Activated naive CD8-positive, alpha-beta T cell treated with anti-CD3 and anti-CD28 coated beads, Interleukin-2, amount 50 U/mL, for 24 hours (primary cell): ENCODE measurements at places on chromosomes 11 and 22.
A peak's percentile ranks its signal among the peaks of the same experiment; 100 is the strongest.

DNA sequence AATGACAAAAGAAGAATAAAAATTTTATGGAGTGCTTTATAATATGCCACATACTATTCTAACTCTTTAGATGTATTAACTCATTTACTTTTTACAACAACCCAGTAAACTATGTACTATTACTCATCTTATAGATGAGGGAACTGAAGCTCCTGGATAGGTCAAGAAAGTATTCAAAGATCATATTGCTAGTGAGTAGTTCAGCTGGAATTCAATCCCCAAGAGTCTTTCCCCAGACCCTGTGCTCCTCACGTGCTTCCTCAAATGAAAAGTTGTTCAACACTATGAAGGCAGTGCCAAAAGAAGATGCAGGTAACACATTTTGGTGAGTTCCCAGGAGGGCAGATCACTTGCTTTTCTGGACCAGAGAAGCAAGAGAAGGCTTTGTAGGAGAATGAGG is 46.8 kb downstream of the BTG4 start:
- no peak for DNase-seq

DNA sequence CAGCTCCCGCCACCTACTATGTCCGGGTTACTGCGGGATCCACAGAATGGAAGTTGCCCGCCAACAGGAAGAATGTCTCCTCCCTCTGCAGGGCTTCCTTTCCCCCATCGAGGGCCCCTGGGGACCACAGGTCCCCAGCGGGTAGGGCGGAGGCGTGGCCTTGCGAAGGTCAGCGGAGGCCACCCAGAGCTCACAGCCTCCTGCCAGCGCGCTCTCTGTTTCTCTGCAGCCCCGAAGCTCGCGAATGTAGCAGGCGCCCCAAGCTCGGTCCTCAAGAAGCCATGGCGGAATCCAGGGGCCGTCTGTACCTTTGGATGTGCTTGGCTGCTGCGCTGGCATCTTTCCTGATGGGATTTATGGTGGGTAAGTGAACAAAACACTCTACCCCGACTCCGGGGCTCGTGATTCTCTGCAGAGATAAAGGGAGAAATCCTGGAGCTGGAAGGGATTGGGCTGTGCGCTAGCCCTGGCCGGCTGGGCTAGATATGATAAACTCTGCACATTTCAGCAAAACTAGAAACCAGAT is at the start of gene NAALAD2:
NAALAD2 (plus strand) TSS at position 186 of the 526 bp plus-strand sequence; CDS start at position 282, 96 bp downstream.
- DNase-seq = peak; percentile 2

DNA sequence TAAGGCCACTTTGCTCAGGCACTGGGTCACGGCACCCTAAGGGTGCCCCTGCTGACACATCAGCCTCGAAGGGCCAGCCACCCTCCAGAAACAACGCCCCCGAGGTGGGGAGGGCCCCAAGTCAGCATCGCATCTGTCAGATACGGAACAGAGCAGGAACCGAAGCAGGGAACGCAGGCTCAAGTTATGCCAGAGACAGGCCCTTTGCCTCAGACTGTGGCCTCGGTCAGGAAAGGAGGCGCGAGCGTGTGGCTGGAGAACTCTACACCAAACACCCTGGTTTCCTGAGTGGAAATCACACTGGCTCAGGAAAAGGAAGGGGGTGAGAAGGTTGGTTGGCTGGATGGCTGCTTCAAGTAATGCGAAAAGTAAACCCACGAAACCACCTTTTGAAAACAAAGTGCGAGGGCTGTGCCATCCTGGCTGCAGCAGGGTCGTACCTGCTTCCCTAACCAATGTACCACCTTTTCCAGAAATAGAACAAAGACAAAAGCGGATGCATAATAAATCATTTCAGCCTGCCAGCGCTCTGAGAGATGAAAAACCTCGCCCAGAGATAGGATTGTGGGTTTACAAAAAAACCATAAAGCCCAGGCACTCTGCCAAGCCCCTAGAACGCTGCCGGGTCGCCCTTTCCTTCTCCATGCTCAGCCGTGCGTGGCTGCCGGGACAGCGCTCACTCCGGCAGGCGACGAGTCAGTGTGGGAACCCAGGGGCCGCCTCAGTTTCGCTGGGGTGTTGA is 38.6 kb downstream of the TRMU start:
- DNase-seq = peak; percentile 27

GRCh38 chr11:64872790-64873488 is 5.5 kb downstream of the EHD1 start:
- DNase-seq = no peak

GRCh38 chr11:68816251-68816776 is 25.4 kb downstream of the CPT1A start:
- no peak for DNase-seq

DNA sequence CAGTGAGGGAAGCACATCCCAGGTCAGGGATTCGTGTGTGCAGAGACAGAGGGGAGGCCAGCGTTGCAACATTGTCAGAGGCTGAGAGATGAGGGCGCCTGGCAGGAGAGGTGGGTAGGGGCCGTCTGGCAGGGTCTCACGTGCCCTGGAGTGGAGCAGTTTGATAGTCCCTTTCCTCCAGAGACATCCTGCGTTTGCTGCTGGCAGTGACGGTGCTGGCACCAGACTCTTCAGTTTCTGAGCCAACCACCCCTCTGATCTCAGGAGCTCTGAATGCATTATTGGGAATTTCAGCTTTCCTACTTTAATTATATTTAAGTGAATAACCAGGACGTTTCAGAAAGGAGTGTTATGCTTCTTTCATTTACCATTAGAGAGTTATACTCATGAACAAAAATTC is 136.5 kb downstream of the WNT7B start:
- no peak for DNase-seq

DNA sequence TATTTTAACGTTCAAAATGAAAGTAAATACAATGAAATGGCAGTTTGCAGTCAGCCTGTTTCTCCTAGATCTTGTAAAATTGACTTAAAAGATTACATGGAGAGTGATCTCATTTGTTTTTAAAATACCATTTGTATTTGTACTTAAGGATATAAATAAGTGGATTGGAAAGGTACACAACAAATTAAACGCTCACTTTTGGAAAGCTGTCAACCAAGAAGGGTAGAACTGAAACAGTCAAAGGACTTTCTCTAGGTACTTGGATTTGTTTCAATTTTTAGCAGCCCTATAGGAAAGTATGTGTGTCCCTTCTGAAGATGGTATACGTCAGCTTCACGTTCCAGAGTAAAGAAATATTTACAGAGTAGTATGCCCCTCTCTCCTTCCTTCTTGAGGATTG is 7.3 kb downstream of the TBRG1 start:
- DNase-seq = no peak

- peak; percentile 82 for DNase-seq
These were observed 1.1 kb downstream of the TM7SF2 start for GRCh38 chr11:65112546-65113360.

DNA sequence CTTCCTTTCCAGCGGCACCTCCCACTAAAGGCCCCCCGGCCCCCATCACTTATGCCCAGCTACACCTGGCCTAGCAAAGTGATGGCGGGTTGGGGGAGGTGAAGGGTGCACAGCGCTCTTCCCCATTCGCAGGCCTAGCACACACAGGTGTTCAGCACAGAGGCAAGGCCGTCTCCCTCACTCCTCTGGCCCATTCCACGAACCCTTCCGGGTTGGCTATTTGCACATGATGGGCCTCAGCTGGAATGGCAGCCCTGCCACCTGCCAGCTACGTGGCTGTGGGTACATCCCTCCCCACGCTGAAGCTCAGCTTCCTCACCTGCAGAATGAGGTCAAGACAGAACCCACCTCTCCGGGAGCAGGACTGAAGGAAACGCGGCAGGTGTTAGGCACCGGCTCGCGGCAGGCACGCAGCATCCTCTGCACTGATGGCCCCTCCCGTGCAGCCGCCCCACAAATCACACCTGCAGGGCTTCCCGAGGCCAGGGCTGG is 4.8 kb downstream of the KIAA0930 start:
- DNase-seq = no peak

DNA sequence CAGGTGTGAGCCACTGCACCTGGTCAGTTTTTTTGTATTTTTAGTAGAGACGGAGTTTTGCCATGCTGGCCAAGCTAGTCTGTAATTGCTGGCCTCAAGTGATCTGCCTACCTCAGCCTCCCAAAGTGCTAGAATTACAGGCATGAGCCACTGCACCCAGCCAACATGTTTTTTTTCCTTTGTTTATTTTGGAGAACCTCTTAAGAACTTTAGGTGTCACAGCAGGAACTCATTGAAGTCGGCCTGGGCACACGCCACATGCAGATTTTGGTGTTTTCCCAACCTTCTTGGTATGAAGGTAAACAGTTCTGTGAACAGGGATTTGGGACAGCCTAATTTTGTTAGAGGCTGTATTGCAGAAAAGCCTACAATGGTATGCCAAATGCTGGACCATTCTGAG is 9.4 kb downstream of the DIXDC1 start:
- DNase-seq = no peak

DNA sequence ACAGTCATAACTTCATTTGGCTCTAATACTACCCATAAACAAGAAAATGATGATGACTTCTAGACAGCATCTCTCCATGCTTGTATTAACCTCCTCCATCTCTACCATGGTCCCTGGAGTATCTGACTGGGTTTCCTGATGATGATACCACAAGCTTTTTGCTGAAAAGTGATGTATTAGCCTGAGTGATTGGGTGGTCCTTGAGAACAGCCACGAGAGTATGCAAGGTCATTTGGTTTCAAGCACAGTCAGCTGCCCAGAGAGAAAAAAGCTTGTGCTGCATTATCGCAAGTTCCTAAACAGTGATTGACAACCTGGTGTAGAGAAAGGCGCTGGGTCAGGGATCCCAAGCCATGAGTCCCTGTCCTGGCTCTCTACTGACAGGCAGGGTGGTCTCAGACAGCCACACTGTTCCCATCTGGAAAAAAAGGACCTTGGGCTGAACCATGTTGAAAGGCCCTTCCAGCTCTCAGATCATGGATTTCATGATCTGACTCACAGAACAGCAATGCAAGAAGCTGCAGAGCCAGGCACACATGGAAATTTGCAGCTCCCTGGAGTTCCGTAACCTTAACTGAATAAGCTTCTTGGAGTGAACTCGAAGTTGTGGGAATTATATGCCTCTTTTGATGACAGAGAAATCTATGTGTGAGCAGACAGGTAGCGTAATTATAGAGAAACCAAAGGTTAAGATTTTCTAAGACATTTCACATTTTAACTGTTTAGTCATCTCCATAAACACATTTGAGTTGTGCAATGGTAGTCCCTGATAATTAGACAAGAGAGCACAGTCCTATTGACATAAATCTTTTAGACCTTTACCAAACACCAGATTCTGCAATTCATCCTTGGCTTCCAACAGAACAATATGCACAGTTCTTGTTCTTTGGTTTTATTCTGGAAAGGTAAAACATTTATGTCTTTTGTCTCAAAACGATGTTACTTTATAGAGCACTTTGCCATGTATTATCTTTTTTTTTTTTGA is 54.1 kb upstream of the UBASH3B start:
- DNase-seq = no peak

- DNase-seq = no peak
These were observed 2.5 kb downstream of the CHORDC1 start for GRCh38 chr11:90220391-90220790.

DNA sequence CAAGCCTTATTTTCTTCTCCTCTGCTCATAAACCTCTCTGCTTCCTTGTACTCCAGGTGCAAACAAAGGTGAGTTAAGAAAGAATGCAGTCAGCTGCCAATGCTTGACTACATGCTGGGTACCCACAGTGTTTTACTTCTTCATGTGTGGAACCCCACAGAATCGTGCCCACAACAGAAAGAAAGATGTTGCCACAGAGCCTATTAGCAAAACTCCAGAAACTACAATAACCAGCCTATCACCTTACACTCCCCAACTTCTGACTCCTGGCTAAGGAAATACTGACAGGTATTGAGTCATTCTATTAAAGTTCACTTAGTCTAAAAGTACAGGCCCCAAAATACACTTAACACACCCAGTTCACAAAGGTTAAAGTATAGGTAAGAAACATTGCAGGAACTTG is 56.9 kb upstream of the CCDC89 start:
- DNase-seq = no peak

- no peak for DNase-seq
These were observed 226.4 kb upstream of the KIRREL3 start for GRCh38 chr11:127226949-127227348.

GRCh38 chr11:82978422-82979099 is 77.0 kb downstream of the DDIAS start:
- DNase-seq = no peak

DNA sequence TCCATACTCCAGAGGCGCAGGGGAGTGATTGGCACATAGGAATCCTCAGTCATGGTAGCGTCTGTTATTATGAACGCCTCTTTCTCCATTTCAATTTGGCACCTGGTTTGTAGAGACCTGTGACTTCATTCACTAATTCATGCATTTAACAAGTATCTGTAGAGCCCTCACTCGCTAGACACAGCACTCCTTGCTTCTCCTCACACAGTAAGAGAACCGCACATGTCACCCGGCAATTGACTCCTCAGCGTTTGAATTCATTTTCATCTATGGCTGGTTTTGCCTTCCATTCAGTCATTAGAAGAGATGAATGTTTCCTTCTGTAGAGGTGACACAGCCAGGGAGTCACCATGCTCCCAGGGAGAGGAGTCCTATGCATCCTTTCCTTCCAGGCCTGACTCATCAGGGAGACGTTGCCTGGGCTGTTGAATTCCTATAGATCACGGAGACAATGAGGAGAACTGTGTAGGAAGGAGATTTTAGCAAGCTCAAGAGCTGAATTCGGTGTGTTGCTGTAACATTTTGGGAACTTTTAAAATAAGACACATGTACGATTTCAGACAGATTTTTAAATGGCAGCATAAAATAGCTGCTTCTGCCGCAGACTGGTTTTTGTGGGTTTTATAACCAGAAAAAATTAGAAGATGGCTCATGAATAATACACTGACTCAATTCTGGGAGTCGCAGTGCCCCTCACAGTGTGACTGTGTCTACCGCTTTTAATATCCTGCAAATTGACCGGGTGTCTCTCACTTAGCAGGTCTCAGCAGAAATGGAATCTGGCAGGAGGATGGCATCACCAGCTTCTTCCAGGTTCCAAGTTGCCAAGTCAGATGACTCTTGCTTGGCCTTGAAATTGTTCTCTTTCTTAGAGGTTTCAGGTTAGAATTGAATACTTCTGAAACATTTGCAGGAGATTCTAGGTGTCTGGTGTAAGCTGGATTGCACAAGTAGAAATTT is 44.4 kb upstream of the CLMP start:
- no peak for DNase-seq

GRCh38 chr22:38947321-38948140 is 9.9 kb upstream of the APOBEC3A start:
- no peak for DNase-seq

GRCh38 chr22:24424001-24424900 is 3.1 kb upstream of the ADORA2A start:
- peak; percentile 51 for DNase-seq

DNA sequence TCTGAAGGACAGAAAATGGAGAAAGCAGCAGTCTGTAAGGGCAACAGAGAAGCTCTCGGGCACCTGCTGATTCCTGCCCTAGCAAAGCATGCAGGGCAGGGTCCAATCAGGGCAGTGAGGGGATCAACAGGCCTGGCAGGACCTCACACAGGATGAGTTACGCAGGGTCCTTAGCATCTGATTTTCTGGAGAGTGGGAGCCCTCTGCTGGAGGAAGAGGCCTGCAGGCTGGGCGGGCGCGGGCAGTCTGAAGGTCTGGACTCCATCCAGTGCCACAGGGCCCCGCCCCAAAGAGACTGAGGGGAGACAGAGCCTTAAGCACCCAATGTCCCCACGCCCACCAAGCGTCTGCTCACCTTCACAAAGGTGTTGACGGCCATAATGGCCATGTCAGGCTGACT is 28.9 kb downstream of the AP1B1 start:
- no peak for DNase-seq

GRCh38 chr22:47051441-47052071 is 289.1 kb downstream of the TBC1D22A start:
- DNase-seq = no peak

GRCh38 chr11:128116885-128117284 is 470.5 kb downstream of the ETS1 start:
- no peak for DNase-seq

- DNase-seq = no peak
These were observed 7.0 kb upstream of the SLC1A2 start for GRCh38 chr11:35426351-35426750.
